ENCODE measurements at places on chromosomes 12 and 14.

DNA sequence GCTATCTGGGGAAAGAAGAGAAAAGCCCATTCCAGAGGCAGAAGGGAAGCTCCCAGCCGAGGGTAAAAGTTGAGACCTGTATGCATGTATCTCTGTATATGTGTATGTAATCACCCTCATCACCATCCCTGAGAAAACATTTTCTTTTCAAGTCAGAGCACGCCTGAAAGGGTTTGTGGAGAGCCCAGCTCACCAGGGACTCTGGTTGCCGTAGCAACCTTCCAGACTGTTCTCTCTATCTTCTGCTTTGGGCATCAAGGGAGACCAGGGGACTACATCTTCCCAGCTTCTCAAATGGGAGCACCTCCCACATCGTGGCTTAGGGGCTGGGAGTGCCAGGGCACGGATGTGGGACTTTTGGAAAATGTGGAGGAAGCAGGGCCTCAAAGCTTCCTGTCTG lies 93.5 kb downstream of the GALNT8 start:
- no peak for DNase-seq

DNA sequence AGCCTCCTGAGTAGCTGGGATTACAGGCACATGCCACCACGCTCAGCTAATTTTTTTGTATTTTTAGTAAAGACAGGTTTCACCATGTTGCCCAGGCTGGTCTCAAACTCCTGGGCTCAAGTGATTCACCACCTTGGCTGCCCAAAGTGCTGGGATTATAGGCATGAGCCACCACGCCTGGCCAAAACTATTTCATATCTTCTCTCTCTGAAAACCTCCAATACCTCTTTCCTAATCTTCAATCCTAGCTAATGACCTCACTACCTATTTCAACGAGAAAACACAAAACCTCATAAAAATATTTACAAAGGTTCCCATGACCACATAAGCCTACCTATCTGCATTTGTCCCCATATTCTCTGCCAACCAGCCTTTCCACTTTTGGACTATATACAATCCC lies 32.3 kb upstream of the ANKS1B start:
- DNase-seq, result no peak

DNA sequence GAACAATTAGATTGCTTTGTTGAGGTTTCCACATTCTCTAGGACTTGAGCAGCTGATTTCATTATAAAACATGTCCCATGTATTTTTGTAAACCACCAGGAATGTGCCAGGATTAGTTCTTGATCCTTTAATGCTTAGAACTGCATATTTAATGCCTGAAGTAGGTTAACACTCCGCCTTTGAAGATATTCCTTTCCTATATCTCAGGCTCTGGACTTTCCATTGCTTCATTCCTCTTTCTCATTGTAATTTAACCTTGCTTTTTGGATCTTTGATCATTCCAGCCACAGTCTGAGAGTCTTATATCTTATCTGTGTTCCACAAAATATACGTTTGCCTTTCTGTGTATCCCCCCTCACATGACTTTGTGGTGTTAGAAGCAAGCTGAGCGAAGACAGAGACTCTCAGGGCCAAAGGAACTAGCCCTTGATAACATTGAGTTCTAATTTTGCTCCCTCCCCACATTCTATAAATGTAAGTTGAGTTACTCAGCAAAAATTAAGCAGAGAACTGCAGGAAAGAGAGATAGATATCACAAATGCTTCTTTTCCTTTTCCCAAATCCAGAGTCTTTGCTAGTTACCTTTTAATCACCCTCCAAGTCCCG lies 2.4 kb upstream of the CLEC1B start:
- DNase-seq, result no peak

DNA sequence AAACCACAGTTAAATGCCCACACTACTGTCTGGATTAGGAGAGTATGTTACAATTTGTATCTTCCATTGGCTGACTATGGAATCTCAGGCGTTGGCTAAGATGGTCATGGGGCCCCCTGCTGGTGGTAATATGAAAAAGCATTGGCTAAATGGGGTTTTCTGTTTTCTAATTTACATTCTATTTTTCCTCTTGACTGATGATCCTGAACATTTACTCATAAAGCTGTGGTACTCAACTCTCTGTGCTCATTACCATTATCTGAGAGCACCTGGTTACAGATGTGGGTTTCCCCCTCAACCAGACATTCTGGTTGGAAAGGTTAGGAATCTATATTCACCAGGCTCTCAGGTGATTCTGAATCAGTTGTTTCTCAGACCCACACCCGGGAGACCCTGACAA lies 64.8 kb downstream of the WSCD2 start:
- peak; percentile 71 for DNase-seq

GRCh38 chr12:119704065-119704747 lies 36.3 kb downstream of the PRKAB1 start:
- no peak for DNase-seq

GRCh38 chr12:92546635-92547348 lies 156.0 kb upstream of the PLEKHG7 start:
- DNase-seq, result no peak

DNA sequence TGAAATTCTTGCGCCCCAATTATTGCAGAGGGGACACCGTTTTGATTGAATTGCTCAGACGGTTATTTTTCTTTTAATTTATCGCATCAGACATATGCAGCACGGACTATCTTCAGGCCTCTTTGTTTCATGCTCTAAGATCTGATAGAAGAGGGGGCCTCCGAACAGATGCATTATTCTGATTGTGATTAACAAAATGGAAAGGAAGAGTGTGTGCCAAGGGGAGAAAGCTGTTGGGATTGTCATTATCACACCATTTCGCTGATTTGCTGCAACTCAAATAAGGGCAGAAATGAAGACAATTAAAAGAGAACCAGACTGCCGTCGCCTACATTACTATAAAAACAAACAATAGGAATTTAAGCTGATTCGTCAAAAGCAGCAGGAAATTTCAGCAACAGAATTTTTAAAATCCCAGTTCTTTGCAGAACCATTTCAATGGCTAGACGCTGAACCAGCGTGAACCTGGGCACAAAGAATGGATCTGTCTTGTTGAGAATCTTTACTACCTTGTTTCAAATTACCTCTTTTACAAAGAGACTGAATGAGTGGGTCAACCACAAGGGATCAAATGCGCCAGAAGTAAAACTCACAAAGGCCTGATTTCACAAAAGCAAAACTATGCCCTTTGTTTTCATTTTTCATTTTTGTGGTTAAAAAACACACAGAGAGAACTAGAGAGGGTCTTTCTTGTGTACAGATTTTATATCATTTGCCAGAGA lies 30.6 kb downstream of the TMEM132D start:
- DNase-seq, result no peak

GRCh38 chr12:39613525-39613924 lies 6.1 kb downstream of the ABCD2 start:
- no peak for DNase-seq

DNA sequence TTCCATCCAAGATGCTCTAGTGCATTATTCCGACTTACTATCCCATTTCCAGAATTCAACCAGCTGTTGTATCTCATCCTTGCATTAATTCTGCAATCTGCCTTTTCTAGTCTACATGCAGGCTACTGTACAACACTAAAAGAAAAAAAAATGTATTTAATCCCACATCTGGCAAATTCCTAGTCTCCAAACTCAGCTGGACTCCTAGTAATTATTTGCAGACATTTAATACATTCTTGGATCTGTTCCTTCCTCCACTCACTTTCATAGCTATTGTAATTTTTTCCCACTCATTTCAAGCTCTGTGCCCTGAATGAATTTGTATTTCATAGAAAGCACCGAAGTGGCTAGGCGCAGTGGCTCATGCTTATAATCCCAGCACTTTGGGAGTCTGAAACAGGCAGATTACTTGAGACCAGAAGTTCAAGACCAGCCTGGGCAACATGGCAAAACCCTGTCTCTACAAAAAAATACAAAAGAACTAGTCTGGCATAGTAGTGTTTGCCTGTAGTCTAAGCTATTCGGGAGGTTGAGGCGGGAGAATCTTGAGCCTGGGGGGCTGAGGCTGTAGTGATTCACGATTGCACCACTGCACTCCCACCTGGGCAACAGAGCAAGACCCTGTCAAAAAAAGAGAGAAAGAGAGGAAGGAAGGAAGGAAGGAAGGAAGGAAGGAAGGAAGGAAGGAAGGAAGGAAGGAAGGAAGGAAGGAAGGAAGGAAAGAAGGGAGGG lies 39.5 kb upstream of the YAF2 start:
- no peak for DNase-seq

- peak; percentile 24 for DNase-seq
These were observed 117.1 kb upstream of the SLC35F4 start for GRCh38 chr14:57982804-57983634.

DNA sequence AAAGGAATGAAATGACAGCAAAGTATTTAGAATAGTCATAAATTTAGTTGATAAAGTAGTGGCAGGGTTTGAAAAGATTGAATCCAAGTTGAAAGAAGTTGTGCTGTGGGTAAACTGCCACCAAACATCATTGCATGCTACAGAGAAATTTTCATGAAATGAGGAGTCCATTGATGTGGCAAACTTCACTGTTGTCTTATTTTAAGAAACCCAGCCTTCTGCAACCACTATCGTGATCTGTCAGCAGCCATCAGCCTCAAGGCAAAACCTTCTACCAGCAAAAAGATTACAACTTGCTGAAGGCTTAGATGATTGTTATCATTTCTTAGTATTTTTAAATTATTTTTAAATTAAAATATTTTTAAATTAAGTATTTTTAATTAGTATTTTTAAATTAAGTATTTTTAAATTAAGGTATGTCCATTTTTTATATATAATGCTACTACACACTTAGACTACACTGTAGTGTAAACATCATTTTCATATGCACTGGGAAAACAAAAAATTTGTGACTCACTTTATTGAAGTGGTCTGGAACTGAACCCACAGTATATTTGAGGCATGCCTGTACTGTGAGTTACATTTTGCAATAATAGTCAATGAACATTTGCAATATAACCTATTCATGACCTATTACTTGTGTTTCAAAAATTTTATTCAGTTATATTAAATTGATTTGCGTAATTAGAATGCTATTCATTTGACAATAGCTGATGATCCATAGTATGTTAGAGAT lies 67.2 kb upstream of the SYT1 start:
- DNase-seq, result no peak

- DNase-seq, result no peak
These were observed 6.6 kb downstream of the EIF5 start for GRCh38 chr14:103340480-103341212.

GRCh38 chr14:88209273-88209672 lies 113.8 kb downstream of the KCNK10 start:
- no peak for DNase-seq

- DNase-seq, result no peak
These were observed 3.8 kb downstream of the CLECL1 start for GRCh38 chr12:9729082-9729481.

DNA sequence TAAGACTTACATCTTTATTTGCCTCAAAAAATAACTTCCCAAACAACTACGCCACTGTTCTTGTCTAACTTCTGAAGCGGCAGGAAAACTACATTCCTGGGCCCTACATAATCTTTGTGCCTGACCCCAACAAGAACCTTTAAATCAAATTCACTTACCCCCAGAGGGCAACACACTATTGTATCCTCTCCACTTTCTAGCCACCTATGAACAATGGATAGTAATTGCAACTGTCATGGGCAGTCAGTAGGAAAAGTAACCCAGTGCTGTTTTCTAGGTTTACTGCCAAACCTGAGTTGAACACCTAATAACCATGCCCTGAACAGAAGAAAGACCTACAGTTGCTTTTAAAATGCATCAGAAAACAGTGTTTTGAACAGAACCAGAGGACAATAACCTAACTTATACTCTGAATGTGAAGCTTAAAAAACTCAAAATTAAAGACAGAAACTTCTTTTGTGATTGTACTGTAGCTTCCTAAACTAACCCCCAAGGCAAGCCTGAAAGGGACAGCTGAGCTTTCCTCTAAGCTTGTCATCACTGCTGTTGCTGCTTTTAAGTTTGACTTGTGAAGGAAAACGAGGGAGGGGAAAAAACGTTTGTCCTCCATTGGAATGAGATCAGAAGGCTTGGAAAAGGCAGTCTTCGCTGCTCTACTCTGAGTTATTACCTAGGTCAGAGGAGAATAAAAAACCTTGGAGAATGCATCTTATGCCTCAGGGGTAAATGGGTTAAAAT lies 195.7 kb downstream of the SOX5 start:
- DNase-seq, result no peak

DNA sequence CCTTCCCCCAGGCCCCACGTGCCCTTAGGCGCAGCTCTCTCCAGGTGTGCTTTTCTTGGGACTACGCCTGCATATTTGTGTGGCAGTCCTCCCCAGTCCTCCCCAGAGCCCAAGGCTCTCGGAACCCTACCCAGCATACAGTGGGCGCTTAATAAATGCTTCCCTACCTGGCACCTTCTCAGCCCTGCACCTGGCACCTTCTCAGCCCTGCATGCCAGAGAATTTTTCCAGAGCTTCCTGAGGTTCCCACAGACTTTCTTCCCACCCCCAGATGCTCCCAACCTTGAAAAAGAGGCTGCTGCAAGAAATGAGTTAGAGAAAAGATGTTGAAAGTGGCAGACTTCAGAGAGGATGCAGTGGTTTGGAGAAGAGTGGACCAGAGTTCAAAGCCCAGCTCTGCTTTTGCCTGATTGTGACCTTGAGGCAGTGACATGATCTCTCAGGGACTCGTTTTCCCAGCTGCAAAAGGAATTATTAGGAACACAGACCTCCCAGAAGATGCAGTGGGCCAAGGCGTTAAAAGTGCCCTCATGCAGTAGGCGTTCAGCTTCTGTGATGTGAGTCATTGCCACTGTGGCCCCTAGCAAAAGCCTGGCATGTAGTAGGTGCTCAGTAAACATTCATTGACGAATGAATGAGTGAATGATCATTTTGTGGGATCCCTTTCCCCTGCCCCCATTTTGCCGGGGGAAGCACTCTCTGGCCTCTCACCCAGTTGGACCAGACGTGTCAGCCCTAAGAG lies 167.2 kb downstream of the PHETA1 start:
- no peak for DNase-seq

GRCh38 chr12:857611-858010 lies 91.9 kb downstream of the RAD52 start:
- DNase-seq, result no peak

- no peak for DNase-seq
These were observed 1.8 kb upstream of the GMFB start for GRCh38 chr14:54490445-54491175.

GRCh38 chr12:109197327-109197726 lies 80.9 kb downstream of the ACACB start:
- DNase-seq, result no peak

DNA sequence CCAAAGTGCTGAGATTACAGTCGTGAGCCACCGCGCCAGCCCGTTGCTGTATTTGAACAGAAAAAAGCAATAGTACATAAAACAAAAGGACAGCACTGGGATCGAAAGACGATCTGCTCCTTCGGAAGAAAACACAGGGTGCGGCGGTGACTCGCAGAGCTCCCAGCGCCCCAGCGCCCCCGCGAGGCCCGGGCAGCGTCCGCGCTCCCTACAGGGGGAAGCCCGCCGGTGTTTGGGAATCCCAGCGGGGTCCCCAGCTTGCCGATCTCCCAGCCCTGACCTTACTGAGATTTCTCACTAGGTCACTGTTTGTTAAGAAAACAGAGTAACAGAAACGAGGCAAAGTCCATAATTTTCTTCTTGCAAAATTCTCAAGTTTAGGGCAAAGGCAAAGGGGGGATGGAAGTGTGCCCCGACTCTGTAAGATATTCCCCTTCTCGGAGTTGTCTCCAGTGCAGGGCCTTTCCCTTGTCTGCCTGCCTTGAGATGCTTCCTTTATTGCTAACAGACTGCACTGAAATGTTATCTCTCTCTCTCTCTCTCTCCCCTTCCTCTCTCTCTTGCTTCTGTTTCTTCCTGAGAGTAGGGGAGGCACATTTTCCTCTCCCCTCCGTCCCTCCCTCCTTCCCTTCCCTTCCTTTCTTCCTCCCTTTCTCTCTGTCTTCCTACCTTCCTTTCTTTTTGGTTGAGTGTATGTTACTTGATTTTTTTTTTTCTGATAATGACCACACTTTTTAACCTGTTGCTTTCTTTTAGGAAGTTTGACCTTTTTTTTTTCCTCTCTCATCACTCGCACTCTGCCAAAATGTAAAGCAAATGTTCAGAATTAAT lies 91.9 kb downstream of the TMEM30B start:
- DNase-seq, result peak; percentile 67
